ENCODE measurements at places on chromosomes 5 and 9.

DNA sequence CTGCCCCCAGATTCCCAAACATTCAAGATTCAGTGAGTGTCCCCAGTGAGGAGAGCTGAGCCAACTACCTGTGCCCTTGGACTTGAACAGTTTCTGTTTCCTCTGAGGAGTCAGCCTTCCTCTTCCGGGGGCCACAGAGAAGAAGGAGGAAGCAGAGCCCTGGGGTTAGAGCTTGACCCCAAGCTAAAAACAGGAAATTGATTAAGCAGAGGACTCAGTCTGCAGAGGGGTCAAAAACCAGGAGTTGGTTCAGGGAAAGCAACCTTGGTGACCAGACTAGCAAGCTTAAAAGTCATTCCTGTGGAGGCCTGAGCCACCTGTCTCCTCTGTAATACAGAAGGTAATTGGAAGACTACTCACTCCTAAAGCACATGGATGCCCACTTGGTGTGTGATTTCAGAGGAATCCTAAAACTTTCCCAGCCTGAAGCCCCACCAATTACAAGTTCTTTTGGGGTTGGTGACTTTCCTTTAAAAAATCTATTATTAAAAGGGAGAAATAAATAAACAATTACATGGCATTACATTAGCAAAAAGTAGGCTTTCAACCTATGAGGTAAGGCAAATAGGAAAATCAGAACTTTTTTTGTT, 64.2 kb upstream of the SELENOP start:
- no peak for DNase-seq

- DNase-seq, result no peak
Observed at GRCh38 chr9:125240649-125240999, 519 bp downstream of the HSPA5 start.

GRCh38 chr5:16550316-16550952, 66.4 kb downstream of the RETREG1 start:
- DNase-seq, result peak; percentile 84

DNA sequence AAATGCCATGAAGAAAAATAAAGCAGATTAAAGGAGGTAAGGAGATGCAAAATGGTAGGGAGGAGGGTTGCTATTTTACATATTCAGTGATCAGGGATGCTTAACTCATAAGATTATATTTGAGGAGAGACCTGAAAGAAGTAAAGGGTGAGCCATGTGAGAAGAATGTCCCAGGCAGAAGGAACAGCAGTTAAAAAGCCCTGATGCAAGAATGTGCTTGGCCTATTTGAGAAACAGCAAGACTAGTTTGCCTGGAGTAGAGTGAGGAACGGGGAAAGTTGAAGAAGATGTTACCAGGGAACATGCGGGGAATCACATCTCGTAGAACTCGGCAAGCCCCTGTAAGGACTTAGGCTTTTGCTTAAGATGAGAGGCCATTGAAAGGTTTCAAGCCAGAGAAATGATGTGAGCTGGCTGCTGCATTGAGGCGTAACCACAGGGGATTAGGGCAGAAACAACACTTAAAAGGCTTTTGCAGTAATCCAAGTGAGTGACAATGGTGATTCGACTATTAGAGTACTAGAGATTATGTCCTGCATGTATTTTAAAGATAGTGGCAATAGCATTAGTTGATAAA, 198.7 kb downstream of the VPS13A start:
- DNase-seq, result no peak

Measured in T47D (cell line).